Thoracic aorta (tissue), 2 donors: ENCODE measurements at places on chromosomes 4 and X.

GRCh38 chr4:152965611-152966010 is 29.5 kb downstream of the FHDC1 start:
- no peak for DNase-seq

GRCh38 chr4:152095701-152096070 is 334.9 kb upstream of the GATB start:
- no peak for DNase-seq

DNA sequence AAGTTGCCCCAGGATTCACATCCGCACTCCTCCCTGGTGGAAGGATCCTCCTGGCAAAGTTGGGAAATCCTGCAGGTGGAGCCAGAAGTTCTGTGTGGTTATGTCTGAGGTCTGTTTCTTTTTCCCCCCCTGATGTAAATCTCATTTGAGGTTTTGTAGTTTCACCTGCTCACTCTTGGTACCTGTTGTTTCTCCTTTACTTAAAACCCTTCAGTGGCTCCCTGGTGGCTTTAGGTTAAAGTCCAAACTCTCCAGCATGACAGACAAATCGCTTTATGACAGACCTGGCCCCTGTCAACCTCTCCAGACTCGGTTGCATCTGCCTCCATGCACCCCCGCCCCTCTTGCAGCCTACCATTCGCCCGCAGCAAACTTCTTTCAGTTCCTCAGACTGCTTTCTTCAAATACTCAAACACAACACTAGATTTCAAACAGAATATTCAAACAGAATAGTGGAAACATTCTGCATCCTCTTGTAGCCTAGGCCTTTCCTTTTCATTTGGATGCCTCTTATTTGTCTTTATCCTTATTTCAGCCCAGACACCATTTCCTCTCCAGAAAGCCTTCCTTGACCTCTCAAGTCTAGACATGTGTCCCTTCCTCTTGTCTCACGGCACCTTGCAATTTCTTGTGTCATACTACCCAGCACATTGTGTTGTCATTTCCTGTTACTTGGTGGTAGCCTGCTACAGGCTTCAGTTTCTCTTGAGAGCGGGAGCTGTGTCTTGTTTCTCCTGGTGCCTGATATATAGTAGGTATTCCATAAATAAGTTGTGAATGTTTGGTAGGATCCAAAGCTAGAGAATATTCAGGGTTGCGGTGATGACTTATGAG is 24.8 kb downstream of the IL13RA1 start:
- no peak for DNase-seq

DNA sequence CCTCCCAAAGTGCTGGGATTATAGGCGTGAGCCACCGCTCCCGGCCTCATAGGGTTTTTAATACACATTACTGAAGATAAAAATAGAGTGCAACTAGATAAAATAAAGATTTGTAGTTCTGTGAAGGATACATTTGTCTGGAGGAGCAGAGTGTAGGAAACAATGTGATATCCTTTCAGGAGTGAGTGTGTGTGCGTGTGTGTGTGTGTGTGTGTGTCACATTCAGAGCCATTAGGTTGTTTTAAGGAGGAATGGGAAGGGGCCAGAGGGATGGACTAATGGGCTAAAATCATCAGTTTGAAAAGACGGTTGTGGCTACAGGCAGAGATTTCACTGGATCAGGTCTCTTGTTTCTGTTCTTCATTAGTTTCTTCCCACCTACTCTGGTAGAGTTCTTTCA is 40.0 kb downstream of the RBPJ start:
- no peak for DNase-seq

DNA sequence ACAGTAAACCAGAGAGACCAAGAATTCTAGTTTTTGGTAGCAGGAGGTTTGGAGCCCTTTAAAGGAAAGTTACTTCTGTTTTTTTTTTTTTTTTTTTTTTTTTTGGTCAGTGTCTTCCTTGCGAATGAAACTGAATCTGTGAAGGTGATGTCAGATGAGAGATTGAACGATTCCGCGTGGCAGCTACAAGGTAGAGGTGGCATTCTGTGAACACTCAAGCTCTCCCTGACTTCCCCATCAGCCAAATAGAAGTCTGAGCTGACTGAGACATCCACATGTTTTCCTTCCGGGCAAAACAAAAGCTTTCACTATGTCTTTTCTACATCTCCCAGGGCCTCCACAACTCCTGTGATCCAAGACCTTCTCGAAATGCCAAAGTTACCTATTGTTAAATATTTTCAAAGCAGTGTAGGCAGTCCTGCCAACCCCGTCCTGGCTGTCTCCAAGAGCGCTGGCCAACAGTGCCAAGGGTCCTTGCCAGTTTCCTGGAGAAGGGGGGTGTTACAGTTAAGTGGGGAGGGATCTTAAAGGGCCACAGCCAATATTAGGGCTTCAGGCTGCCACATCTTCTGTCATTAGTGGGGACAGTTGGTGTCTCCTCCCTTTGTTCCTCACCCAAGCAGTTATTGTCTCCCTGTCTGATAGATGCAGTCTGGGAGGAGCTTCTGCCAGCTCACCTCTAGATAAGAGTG is 102.9 kb upstream of the SLC34A2 start:
- no peak for DNase-seq

DNA sequence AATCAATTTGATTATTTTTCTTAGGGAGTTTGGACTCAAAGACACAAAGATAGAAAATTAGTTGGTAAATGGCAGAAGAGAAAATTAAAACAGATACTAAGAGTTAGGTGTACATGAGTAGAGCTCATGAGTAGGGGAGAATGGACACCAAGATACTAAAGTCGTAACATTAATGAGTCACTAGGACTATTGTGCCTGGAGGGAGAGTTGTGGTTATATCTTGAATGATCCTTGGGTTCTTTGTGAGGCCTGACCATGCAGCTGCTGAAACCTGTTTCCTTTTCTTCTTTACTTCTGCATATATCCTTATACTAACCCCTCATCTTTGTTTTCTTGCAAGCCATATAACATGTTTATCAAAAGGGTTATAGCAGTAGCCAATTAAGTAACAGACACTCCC is 532.8 kb downstream of the RPA4 start:
- no peak for DNase-seq

DNA sequence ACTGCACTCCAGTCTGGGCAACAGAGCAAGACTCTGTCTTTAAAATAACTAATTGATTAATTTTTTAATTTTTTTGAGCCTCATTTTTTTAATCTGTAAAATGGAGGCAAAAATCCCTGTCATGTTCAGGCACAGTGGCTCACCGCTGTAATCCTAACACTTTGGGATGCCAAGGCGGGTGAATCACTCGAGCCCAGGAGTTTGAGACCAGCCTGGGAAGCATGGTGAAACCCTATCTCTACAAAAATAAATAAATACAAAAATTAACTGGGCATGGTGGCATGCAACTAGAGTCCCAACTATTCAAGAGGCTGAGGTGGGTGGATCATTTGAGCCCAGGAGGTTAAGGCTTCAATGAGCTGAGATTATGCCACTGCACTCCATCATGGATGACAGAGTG is 15.4 kb downstream of the AMTN start:
- no peak for DNase-seq

DNA sequence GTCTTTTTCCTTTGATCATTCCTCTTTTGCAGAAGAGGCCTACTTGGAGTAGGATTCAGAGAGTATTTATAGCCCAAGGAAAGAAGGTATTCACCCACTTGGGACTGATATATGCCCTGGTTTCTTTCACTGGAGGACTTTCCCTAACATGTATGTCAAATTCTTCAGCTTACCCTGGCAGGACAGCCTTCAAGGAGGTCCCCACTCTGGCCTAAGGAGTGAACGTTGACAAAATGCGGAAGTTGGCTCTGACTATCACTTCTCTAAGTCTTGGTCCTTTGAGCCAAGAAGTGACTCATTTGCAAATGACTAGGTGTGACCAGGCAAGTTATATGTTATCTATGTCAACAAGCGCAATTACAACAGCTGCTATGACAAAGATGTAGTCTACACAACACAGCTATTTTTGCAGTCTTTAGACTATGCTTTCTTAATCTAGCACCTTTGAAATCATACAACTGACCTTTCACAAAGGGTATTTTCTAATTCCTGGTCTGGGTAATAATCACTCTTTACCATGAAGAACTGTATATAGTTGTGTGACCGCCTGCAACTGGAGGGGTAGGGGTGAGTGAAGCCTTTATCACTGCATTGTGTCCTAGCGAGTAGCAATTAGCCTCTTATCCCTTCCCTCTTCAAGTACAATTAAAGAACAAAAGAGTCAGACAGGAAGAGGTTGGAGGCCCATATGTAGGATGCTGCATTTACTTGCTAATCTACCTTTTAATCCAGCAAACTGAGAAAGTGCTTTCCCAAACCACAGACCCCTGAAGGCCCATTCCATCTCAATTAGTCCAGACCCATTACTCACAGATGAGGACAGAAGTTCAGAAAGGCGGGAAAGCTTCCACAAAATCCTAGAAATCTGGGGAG is 50.1 kb downstream of the RASGEF1B start:
- no peak for DNase-seq

- no peak for DNase-seq
These were observed 8.2 kb downstream of the MED14 start for GRCh38 chrX:40727093-40727492.

DNA sequence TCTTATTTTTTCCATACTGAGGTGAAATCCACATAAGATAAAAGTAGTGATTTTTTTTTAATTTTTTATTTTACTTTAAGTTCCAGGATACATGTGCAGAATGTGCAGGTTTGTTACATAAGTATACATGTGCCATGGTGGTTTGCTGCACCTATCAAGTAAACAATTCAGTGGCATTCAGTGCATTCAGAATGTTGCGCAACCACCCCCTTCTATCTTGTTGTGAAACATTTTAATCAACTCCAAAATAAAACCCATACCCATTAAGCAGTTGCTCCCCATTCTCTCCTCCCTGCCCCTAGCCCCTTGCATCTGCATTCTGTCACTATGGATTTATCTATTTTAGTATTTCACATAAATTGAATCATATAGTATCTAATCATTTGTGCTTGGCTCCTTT is 121.2 kb downstream of the KLHL13 start:
- no peak for DNase-seq

DNA sequence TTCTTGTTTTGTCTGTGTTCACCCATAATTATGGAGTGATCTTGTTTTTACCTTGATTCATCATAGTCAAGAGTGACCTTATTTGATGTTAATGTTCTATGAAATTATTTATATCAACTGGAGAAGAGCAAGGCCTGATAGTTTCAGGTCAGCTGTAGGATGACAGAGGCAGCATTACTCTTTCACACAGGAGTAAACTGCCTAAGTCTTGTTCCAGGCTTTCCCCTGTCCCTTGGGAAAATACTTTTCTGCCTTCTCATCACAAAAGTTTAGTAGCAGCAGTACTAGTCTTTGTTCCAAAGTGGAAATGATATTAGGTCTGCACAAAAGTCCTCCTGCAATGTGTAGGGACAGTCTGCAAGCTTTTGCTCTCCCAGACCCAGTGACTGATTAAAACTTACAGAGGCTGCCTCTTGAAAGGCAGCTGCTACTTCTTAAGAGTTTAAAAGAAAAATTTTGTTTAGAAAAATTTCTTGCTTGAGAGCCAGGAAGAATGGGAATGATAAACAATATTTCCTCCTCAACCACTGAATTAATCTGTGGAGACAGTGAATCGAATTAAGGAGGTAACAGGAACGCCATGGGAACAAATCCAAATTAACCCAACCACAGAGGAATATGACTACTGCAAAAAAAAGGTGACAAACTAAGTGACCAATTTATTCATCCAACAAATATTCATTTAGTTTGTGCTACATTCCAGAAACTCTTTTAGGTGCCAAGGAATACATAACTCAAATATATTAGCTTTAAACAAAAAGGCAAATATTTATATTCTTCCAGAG is 991.4 kb upstream of the PABPC4L start:
- no peak for DNase-seq

- no peak for DNase-seq
These were observed 4.5 kb upstream of the PLCXD1 start for GRCh38 chrX:276581-277201.

GRCh38 chr4:121150486-121150885 is 13.6 kb downstream of the TNIP3 start:
- no peak for DNase-seq

GRCh38 chr4:157099506-157099905 is 23.6 kb downstream of the GLRB start:
- DNase-seq = no peak

- no peak for DNase-seq
These were observed 240.1 kb upstream of the CTSO start for GRCh38 chr4:156193800-156194199.

GRCh38 chrX:100975212-100975611 is 5.7 kb downstream of the ARL13A start:
- no peak for DNase-seq

GRCh38 chr4:141645611-141646340 is 9.4 kb downstream of the IL15 start:
- DNase-seq = no peak

DNA sequence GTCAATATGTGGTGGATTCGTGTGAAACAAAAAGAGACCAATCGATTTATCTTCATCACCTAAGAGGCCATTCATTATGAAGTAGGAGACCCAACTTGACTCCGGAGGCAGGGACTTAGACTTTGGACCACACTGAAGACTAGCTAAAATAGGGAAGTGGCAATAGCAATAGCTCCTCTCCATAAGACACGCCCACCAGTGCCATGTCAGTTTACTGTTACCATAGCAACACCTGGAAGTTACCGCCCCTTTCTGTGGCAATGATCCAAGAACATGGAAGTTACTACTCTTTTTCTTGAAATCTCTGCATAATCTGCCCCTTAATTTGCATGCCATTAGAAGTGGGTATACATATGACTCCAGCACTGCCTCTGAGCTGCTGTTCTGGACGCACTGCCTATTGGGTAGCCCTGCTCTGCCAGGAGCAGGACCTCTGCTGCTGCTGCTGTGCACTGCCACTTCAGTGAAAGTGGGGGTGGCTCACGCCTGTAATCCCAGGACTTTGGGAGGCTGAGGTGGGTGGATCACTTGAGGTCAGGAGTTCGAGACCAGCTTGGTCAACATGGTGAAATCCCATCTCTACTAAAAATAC is 163.2 kb downstream of the PRKX start:
- DNase-seq = no peak

DNA sequence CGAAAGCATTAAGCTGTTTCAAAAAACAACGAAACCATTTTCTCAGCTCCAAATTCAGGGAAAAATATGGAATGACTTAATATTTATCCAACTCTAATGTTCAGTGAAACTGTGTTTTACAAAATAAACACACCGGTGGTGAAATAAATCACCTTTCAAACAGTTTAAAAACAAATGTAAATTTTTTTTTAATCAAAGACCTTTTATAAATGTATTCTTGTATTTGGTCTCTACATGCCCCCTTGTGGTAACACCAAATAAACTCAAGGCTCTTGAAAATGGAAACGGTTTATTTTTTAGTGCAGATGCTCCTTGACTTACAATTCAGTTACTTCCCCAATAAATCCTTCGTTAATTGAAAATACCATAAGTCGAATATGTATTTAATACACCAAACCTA is 45.8 kb upstream of the ITM2A start:
- no peak for DNase-seq

DNA sequence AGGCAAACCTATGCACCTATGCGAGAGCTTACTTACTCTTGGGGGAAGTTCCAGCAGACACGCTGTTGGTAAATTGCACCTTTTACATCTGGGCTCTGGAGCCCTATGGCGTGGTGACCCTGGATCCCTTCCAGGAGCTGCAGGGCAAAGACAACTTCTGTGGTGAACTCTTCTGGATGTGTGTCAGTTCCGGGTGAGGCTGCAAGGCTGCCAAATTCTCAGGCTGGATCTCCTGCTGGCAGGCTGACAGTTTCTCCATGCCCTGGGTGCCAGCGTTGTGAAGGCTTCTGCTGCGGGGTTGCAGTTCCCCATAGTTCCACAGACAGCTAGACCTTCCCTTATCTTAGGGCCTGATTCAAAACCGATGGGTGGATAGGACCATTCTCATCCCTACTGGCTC is 37.9 kb downstream of the RAP2C start:
- DNase-seq = no peak

- no peak for DNase-seq
These were observed 8.7 kb upstream of the TECRL start for GRCh38 chr4:64417974-64418373.

- no peak for DNase-seq
These were observed 75.9 kb downstream of the INTS12 start for GRCh38 chr4:105632599-105632998.
